ENCODE measurements at places on chromosomes 12 and 14. TPM values are rescaled to one million over a fixed set of nuclear protein-coding genes. Genes with fewer than 3 reads are reported as not detected.

The HOXC6 gene
- total RNA-seq: 4.4 TPM

The TMEM121 gene
- total RNA-seq: 8.0 TPM

The DPPA3 gene
- not detected for total RNA-seq

The KRT3 gene
- 0.03 TPM for total RNA-seq

The ANKRD33 gene
- not detected for total RNA-seq

The KRT80 gene
- 41.2 TPM for total RNA-seq
